Ovary (tissue), 10 donors: ENCODE measurements at places on chromosomes 2 and 18.
A peak's percentile ranks its signal among the peaks of the same experiment; 100 is the strongest.

DNA sequence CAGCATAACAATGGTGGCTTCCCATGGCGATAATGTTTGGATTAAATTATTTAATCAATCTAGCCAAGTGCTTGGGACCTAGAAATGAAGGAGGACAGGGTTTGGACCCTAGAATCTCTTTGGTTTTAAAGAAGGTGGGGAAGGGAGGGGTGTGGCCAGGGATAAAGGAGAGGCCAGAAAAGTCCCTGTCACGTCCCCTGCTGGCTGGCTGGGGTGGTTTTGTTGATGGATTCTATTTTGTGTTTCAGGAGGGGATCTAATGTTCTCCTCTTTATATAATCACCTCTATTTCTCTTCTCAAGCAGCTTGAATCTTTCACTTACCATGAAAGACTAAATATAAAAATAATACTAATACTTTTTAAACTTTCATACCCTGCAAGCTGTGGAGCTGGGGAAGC lies 52.6 kb upstream of the GALR1 start:
- no peak for DNase-seq

GRCh38 chr18:34787931-34788532 lies 77.9 kb downstream of the DTNA start:
- no peak for DNase-seq

GRCh38 chr2:177758591-177759371 lies 313.8 kb downstream of the PDE11A start:
- DNase-seq: peak; percentile 76

DNA sequence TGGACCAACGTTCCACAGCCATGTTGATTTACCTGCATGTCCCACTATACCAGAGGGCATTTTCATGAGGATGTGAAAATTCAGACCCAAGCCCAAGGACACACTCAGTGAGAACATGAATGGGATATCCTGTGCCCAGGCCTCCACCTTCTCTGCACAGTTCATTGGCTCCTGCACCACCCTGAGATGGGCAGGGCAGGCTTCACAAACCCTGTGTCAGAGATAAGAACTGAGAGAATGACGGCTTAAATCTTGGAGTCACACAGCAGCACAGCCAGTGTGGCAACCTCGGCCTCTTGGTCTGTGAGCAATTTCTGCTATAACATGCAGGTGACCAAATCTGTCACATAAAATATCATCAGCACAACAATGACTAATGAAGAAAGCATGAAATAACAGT lies 71.9 kb downstream of the UXS1 start:
- no peak for DNase-seq

DNA sequence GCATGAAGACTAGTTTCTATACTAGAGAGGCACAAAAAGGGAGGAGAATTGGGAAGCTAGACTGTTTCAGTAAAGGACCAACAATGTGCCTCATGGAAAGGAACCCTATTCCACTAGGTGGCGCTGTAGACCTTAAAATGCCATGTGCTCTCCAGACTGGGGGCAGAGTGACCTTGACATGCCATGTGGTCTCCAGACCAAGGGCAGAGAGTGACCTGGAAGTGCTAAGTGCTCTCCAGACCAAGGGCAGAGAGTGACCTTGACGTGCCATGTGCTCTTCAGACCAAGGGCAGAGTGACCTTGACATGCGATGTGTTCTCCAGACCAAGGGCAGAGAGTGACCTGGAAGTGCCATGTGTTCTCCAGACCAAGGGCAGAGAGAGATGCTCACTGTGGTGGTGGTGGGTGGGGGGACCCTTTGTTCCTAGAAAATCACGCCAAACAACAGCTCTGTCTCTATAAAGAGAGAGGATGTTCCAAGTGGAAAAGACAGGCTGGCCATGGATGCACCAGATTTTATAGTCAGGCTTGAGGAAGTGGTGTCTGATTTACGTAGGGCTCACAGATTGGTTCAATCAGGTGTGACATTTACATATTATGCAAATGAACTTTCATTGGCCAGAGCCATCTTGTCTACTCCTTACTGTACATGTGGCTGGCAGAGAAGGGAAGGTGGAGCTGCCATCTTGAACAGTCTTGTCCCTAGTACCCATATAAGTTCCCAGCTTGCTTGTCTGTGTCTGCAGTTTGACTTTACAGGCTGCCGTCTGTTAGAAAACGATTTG lies 344.0 kb upstream of the DDX18 start:
- DNase-seq: no peak

DNA sequence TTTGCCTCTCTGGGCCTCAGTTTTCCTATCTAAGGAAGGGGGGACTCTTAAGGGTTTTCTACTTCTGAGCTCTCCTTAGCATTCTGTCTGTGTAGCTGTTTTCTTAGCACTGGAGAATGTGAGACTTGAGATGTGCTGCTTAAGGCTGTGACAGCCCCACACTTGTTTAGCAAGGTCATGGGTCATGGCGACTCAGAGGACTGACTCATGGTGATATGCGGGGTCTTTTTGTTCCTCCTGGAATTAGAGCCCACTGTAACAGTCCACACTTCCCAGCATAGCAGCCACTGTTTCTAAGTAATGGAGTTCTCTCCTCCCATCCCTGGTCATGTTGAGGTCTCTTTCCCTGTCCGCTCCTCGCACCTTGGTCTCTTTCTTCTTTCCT lies 4.1 kb upstream of the LPIN1 start:
- no peak for DNase-seq

DNA sequence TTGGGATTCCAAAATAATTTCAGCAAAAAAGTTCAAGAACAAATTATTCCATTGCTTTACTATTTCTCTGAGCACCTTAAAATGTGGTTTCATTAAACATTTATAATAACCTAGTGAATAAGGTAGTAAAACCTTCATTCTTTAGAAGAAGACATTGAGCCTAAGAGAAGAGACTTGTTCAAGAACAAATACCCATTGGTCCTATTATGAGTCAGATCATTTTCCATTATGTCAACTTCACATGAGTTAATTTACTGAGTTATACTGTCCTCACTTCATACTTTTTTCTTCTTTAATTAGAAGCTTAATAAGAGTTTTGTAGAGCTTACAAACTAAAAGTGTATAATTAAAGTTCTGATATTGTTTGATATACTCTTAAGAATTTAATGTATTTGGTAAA lies 5.5 kb downstream of the ANKRD62 start:
- DNase-seq: no peak

- no peak for DNase-seq
Measured at GRCh38 chr2:169705927-169706326, 11.7 kb downstream of the PHOSPHO2 start.

GRCh38 chr2:233867993-233868532 lies at the start of gene MSL3B:
MSL3B (minus strand) TSS chr2:233868386.
- DNase-seq: peak; percentile 48

DNA sequence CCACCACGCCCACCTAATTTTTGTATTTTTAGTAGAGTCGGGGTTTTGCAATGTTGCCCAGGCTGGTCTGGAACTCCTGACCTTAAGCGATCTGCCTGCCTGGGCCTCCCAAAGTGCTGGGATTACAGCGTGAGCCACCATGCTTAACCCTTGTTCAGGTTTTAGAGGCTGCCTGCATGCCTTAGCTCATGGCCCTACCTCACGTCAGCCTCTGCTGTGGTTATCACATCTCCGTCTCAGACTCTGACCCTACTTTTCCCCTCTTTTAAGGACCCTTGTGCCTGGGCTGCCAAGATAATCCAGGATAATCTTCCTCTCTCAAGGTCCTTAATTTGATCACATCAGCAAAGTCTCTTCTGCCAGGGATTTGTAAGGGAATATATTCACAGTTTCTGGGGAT lies 98.2 kb upstream of the PMAIP1 start:
- no peak for DNase-seq

DNA sequence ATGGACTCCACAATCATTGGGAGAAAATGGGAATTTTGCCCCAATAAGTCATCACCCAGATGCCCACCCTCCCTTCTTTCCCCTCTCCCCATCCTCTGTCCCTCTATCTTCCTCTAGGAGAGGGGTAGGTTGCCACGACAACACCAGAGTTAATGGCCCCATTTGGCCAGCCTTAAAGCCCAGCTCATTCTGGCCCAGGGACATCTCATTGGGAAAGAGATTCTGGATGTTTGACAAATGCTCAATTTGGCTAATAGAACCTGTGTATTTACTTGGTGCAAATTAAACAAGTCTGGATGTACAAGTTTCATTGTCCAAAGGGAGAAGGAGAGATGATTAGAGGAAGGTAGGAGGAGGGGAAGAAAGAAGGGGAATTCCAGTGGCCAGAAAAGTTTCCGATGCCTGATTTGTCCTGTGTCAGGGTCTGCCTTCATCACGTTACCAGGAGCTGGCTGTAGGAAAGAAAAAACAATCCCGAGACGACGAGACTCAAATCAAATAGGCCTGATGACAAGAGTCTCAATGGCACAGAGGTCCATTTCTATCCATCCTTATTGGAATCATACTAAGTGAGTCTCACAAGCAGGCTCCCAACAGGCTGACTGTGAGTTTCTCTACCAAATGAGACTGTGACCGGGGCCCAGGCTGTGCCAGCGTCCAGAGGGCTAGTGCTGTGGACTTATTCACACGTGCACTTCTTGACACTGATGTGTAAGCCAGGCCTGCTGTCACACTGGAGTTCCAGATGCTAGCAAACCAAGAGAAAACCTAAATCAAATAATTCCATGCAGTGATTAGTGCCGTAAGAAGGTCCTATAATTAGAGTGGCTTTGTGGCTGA lies 265.2 kb upstream of the APCDD1 start:
- DNase-seq: no peak

DNA sequence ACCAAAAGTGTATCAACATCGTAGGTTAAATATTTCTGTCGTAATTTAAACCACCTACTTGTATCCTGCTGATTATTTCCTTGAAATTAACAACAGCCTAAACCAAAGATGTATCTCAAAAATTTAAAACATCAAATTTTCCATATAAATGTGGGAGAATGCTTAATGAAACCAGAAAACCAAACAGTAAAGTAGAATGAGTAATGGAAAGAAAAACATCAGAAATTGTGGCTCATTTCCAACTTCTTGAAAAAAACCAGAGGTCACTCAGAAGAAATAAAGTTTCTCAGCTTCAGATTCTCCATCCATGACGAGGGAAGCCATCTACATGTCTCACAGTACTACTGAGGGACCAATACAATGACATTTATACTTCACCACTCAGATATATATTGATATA lies 296.5 kb downstream of the NOL4 start:
- no peak for DNase-seq

GRCh38 chr2:9708683-9709538 lies 78.1 kb upstream of the YWHAQ start:
- no peak for DNase-seq

DNA sequence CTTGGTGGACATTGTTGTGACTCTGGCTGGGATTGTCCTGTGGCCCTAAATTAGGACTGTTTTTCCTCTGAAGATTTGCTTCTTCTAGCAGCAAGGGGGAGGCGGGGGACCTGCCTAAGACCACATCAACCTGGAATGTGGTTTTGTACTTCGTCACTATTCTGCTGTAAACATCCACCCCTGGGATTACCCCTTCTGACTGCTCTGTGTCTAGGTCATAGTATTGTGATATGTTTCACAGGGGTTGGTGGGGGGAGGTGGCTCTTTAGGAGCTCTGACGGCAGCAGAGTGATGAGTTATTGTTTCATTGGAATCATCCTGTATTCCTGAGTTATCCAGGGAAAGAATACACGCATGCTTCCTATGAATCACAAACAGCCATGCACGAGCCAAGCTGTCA lies 226.4 kb upstream of the MYT1L start:
- no peak for DNase-seq

DNA sequence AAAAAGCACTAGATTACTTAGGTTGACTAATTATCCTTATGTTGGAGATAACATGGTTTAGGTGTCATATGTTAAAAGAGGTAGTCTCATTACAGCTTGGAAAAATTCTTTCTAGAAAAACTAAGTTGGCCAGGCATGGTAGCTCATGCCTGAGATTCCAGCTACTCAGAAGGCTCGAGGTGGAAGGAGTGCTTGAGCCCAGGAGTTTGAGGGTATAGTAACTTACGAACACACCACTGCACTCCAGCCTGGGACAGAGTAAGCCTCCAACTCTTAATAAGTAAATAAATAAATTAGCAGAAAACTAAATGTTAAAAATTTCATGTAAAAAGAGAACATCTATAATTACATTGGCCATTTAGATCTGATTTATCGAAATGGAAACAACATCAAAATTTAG lies 177.2 kb downstream of the NR4A2 start:
- no peak for DNase-seq

- no peak for DNase-seq
Measured at GRCh38 chr2:61795408-61795807, 58.5 kb downstream of the FAM161A start.

DNA sequence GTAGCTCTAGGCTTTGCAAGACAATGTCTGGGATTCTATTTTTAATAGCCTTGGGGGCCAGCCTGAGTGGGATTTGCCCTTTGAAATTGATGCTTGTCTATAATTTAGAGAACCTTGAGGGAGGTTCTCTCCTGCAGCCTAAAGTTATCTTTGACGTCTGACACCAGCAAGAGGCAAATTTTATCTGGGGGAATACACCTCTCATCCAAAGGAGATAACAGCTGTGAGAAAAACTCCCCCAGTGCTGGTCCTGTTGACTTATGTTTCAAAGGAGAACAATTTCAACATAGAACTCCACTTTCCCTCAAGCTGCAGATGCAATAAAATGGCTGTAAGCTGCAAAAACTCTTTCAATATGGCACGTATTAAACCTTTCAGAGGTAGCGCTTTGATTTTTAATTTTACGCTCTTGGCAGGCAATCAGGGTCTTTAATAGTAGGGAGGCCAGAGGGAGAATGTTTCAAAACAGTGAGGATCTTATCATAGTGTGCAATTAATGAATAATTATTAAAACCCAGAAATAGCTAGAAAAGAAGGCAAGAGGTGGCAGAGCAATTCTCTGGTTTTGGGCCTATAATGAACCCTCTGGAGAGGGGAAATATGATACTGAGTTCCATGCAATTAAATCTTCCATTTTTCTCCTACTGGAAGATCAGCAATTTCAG lies 62.4 kb downstream of the LYPD1 start:
- no peak for DNase-seq

- no peak for DNase-seq
Measured at GRCh38 chr2:188414411-188414810, 122.7 kb downstream of the GULP1 start.

GRCh38 chr18:24274837-24275236 lies 122.8 kb downstream of the OSBPL1A start:
- DNase-seq: no peak

DNA sequence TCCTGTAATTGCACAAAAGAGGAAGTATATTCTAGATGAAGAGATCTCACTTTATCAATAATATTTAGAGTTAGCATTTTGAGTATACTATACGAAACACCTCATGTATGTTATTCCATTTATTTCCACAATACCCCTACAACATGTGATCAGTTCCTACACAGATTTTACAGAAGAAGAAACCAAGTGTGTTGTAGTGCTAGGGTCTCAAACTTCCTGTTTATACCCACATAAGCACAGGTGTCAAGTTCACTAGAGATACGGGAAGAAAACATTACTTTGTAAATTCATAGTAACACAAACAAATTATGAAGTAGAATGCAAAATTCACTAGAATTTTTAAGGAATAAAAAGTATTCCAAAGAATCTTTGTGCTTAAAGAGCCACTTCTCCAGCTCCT lies 46.4 kb downstream of the KCTD18 start:
- no peak for DNase-seq
